Astrocyte of the cerebellum (primary cell): ENCODE measurements at places on chromosomes 5 and 9.

GRCh38 chr9:98230304-98230703 is 25.1 kb downstream of the TBC1D2 start:
- no peak for DNase-seq

DNA sequence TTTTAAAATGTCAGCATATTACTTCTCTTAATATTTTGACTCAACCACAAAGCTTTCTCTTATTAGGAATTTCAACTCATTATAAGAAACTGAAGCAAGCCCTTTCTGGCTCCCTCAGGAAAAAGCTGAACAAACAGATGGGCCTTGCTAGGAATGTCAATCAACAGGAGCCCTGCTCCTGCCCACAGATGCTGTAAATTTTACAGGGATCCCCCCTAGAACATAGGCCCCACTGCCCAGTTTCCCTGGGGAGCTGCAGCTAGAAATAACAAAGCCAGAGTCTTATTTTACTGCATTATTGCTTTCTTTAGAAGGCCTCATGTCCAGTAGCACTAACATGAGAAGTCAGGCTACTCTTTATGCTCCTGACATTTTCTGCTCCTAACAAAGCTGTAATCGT is 103.8 kb downstream of the PCSK1 start:
- no peak for DNase-seq

- no peak for DNase-seq
These were observed 77.0 kb downstream of the ERCC6L2 start for GRCh38 chr9:95952471-95952870.

GRCh38 chr5:6843335-6843734 is 130.1 kb downstream of the TENT4A start:
- no peak for DNase-seq

DNA sequence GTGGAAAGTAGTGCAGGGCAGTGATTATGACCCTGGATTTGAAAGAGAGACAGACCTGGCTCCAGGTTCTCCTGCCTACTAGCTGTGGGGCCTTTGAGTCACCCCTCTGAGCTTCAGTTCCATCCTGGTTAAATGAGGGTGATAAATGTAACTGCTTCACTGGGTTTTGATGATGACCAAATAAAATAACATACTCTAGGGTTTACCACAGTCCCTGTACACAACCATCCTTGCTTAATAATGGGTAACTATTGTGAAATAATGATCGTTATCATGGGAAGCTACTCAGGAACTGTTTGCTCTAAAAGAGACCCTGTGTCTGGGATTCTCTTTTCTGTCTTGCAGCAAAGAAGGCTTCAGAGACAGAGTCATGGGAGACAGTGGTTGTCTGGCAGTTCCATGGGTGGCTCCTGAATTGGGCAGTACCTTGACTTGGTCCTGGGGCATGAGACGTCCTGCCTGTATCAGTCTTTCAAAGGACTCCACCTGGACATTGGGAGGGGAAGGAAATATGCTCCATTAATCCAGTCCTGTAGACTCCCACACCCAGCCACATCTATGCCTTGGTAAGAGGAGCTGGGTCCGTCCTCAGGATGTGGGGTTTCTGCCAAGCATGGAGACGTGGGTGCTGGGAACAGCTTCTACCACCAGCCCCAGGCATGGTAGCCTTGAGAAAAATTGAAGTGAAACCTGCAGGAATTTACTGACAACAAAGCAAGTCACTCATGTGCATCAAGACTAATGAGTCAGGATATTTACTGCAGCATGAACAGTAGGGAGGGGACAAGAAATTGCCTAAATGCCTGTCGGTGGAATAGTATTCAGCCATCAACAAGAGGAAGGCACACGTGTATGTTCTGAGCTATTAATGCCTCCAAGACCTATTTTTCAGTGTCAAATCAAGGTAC is 23.4 kb downstream of the AKNA start:
- DNase-seq, result peak; percentile 71

DNA sequence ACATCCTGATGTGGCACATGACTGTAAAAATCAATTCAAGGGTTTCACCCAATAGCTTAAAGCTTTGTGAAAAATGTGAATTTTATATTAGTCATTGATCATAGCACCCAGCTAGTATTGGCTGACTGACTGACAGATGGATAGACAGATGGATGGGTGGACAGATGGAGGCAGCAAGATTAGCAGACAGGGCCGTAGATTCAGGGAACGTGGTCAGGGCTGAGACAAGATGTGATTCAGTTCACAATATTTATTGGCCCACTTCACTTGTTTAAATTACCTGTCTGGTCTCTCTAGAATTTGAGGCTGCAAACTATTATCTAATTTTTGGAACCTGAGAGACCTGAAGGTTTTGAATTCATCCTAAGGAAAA is 12.0 kb upstream of the PCSK5 start:
- no peak for DNase-seq

- DNase-seq, result no peak
These were observed 1.0 kb upstream of the MEF2C start for GRCh38 chr5:88883836-88884607.

GRCh38 chr5:78757269-78758053 is 108.9 kb upstream of the LHFPL2 start:
- DNase-seq, result peak; percentile 48

- no peak for DNase-seq
These were observed 50.0 kb upstream of the RNU6ATAC start for GRCh38 chr9:134214386-134214765.

DNA sequence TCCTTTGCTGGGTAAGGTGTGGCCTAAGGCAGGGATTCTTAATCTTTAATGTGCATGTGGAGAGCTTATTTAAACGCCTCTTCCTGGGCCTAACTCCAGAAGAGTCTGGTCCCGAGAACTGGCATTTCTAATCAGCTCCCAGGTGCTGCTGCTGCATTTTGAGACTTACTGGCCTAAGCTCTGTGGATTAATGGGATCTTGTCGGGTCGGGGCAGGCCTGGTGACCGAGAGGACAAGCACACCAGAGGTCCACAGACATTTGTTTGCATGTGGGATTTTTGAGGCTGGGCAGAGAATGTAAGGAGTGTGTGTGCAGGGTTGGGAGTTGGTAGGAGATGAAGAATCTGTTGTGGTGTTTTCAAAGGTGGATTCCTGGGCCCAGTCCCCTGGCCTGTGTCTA is 95.0 kb upstream of the DAP start:
- no peak for DNase-seq

GRCh38 chr9:110323818-110324217 is 13.8 kb downstream of the TXNDC8 start:
- DNase-seq, result no peak

GRCh38 chr5:141570655-141571054 is 48.1 kb downstream of the DIAPH1 start:
- DNase-seq, result no peak

DNA sequence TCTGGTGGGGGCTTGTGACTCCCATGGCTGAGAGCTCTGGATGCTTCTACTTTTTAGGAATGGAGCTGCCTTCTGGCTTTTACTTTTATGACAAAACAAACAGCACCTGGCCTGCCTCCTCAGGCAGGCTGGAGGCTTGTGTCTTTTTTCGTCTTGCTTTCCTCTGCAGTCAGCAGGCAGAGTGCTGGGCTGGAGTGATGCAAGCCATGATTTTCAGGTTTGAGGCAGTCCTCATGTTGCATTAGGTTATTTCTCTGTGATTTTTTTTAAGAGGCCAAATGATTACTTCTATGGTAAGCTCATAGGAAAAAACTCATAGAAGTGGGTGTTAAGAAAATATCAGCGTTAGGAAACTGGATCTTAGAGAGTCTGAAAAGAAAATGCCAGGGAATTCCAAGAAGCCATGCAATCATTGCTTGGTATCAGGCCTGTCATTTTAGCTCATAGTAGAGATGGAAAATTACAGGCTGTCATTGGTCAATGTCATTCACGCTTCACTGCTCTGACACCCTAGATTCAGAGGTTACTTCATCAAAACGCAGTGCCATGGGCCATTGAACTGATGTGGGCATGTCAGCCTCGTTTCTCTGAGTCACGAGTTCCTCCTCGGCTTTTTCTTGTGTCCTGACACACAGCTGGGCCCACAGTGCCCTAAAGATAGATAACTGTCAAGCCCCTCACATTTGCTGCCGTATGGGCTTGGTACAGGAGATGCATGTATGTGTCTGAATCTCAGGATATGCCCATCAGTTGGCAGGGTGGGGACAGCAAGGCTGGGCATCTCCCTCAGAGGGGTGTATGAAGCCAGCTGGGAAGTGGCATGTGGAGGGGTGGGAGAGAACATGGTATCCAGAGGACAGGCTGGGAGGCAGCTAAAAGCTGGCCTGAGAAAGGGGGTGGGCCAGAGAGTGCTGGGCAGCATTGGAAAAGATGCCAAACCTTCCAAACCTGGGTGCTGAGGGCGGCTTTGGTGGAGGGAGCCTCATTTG is 151.8 kb downstream of the HSPA4 start:
- no peak for DNase-seq

GRCh38 chr9:129575818-129576217 is 45.1 kb downstream of the C9orf50 start:
- DNase-seq, result no peak

DNA sequence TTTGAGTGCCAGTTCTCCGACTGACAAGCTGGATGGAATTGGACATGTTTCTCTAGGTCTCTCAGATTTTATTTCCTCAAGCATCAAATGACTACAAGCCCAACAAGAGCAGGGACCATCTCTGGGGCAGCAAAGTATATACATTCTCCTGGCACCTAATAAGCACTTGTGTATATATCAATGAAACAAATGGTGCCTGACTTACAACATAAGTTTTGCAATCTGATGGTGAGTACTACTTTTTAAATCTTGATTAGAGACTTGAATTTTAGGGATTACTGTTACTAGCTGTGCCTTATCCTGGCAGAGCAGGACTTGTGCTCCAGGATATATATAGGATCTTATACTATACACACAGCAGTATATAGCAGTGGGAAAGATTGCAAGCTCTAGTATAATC is 8.8 kb upstream of the ABLIM3 start:
- no peak for DNase-seq

- DNase-seq, result no peak
These were observed 26.1 kb downstream of the POU5F2 start for GRCh38 chr5:93715327-93715726.

- no peak for DNase-seq
These were observed 6.0 kb downstream of the LRSAM1 start for GRCh38 chr9:127457191-127457878.

DNA sequence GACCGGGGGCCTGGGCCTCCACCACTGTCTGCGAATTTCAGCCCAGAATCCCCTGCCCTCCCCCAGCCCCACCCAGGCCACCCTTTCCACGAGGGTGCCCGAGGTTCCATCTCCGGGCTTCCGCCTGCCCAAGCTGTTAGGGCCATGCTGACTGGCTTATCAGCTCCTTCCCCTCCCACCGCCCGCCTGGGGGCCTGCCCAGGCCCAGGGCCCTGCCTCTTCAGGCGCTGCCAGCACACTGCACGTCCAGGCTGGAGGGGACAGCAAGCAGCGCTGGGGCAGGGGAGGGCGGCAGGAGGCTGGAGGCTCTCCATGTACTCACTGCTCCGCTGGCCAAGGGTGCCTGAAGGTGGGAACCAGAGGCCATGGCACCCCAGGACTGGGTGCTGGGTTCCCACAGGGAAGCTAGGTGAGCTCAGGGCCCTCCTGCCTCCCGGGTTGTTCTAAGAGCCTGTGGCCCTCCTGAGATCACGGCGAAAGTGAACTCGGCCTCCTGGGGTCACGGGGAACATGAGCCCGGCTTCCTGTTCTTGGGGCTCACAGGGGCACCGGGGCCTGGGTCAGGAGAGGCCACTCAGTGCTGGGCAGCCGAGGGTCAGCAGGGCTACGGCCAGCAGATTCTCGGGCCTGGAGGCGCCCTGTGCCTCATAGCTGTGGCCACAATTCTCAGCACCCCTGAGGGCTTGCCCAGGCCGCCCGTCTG is 57.7 kb upstream of the EGFL7 start:
- DNase-seq, result no peak

DNA sequence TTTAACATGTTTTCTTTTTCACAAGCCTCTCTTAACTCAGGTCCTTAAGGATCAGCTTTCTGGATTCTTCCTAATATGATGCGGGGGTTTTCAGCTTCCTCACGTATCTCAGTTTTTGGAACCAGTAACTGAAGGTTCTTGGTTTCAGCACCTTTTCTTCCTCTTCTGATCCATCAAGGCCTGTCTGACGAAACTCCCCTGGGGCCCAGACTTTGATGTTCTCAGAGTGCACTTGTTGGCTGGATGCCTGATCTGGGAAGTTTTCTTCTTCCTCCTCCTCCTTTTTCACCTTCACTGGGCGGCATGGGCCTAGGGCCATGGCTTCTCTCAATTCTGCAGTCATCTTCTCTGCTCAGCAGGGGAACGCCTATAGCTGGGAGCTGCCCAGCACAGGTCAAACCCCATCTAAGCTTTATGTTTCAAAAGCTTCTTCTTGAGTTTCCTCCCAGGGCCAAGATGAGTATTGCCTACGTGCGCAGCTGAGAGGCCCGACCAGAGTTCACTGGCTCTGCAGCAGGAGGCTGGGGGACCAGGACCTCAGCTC is 44.8 kb downstream of the GHR start:
- DNase-seq, result no peak

GRCh38 chr5:64603676-64604075 is 86.6 kb upstream of the SHISAL2B start:
- DNase-seq, result no peak

- DNase-seq, result no peak
These were observed 26.4 kb downstream of the MARCHF3 start for GRCh38 chr5:127003798-127004495.

DNA sequence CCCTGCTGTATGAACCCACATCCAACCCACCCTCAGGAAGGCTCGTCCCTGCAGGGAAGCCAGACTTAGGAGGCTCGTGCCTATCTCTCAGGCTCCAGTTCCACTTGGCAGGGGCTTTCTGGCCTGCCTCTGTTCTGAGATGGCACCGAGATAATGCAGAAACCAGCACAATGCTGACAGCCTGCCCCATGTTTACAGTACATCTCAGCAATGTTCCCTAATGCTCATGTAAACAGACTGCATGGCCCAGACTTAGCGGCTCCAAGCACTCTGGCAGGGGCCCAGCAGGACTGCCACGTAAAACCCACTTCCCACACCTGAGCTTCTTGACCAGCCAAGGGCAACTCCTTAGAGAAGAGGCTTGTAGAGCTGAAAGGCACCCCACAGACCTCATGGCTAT is 499.5 kb upstream of the BRINP1 start:
- no peak for DNase-seq

- no peak for DNase-seq
These were observed 96.4 kb upstream of the IL12B start for GRCh38 chr5:159426694-159427093.

DNA sequence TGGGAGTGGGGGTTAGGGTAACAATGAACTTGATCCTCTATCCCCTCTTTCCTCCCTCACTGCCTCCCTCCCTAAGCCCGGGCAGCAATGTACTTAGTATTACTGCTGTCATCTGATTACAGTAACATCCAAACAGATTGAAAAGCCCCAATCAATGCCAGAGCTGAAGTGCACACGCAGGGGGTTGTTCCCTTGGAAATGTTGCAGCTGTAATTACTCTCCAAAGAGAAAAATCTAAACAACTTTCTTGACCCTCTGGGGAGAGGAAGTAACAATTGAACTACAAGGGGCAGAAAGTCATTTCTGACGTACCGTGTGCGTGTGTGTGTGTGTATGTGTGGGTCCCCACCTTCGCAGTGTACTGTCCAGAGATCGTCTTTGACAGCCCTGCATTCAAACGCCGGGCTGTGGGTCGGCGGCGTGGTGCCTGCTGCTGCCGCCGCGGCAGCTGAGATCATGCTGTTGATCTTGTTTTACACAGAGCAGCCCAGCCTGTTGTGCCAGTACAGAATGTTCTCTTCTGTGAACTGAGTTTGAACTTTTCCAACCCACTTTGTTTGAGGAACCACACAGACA is 66.0 kb upstream of the KLF9 start:
- DNase-seq, result peak; percentile 60
